ENCODE measurements at places on chromosomes 12 and 14.
A peak's percentile ranks its signal among the peaks of the same experiment; 100 is the strongest.

DNA sequence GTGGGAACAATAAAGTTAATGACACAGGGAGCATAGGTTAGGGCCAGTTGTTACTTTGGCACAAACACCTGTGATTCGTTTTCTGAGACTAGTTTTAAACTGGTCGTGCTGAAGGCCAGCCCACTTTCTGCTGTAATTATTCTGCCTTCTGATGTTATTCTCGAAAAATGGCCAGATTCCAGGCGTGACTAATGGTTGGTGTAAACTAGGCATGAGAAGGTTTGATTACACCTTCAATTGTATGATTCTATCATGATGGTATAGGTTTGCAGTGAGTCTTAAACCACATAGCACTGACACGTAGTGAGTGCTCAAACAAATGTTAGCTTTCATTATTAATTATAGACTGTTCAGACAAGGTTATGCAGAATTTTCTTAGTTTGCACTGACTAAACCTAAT, 39.0 kb downstream of the CKB start:
- no peak for DNase-seq

GRCh38 chr12:46744283-46744682, 81.5 kb downstream of the SLC38A4 start:
- DNase-seq: no peak

GRCh38 chr14:96592591-96593386, 90.6 kb downstream of the PAPOLA start:
- DNase-seq: peak; percentile 63

DNA sequence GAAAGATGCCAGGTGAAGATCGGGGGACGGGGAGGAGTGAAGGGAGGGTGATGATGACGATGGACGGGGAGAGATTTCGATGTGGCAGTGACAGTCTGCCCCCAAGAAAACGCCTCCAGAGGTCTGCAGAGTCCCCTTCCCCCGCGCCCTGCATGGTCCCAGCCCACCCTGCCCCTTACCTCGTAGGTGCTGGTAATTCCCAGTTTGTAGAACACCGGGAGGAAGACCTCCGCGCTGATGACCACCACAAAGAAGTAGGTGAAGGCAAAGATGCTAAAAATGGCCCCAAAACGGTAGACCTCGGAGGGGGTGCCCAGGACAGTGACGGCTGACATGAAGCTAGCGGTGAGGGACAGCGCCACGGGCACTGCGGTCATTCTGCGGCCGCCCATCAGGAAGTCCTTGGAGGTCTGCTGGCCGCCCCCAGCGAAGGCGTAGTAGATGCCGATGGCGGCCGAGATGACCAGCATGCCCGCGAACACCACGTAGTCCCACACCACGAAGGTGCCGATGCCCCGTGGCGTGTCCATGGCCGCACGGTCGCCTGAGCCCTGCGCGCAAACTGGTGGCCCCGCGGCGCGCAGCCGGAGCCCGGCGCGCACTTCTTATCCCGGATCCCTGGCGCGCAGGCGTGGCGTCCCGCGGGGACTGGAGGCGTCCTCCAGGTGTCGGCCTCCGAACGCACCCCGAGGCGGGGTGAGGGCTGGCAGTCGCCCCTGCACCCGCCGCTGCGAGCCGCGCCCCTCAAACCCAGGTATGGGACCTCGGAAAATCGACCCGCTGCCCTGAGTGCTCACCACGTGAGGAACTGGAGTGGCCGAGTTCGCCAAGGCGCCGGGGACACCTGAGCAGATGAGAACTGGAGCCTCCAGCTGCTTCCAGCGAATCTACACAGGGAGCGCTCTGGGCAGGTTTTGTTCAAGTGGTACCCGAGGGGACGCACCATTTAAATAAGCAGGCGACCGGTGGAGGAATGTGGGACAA, at the start of gene SLC5A8:
Gene SLC5A8, minus strand, starts transcription at position 920 of the 984 bp plus-strand sequence. Its CDS starts 390 bp downstream, at position 530.
- no peak for DNase-seq

DNA sequence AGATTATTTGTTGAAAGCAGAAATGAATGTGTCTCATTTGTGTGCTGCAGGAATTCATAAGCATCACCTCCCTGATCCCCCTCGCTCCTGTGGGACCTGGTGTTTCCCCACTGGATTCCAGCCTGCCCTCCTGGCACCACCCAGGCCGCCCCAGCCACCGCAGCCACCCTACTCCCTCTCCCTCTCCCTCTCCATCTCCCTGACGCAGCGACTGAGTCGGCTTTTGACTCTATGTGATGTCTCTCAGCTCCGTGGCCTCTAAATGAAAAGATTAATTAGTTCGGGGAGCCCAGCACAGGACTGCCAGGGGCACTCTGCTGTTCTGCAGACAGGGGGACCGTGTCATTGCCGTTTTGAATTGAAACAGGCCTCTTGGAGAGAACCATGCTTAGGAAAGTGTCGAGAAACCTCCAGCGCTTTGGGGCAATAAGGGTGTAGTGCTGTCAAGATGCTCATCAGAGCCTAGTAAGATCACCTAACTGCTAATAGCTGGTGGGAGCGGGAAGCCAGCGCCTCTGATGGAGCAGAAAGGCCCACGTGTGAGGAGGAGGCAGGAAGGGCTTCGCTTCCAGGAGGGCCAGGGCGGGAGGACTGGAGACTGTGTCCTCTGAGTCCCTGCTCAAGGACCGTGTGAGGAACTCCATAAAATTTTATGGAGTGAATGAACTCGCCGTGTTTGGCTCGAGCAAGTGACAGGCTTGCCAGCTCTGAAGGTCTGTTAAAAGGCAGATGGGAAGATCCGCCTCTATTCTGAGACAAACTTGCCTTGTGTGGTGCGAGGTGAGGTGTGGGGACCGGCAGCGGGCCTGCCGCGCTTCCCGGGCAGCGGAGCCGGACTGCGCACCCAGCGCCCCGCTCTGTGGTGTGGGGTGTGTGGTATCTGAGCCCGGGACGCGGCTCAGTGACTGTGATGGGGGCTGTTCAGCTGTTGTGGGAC, 157.4 kb upstream of the C14orf180 start:
- DNase-seq: peak; percentile 15

- DNase-seq: no peak
These were observed 174.0 kb upstream of the DIO2 start for GRCh38 chr14:80385336-80385735.

GRCh38 chr12:117427211-117427610, 65.8 kb upstream of the NOS1 start:
- no peak for DNase-seq

GRCh38 chr12:96241846-96242256, 47.7 kb downstream of the ELK3 start:
- DNase-seq: no peak

DNA sequence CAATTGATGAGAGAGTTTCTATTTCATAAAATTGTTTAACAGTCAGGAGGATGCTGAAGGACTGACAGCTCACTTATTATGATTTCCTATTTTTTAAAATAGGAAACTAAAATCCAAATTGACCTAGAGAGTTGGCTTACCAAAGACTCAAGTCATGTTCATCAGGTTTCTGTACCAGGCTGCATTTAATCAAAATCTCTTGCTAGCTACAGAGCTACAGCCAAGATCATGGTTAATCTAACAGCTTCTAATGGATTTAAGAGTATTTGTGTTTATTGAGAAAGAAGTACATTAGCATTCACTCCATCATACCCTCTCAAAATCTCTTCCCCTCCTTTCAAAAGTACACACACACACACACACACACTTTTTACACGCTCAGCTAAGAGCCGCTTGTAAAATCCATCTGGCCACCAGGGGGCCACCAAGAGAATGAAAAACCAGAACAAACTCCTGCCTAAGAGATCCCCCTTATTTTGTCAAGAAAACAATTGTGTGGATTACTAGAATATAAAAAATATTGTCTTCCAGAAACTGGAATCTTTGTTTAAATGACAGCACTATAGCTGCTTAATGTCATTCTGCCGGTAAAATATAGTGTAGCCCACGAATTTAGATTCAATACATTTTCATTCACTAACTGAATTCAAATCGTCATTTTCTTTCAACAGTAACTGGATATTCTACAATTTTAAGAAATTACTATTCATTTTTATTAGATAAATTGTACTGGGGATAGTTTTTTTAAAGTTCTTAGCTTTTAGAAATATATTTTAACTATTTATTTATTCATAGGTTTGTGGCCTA, 334.0 kb downstream of the BTG1 start:
- peak; percentile 70 for DNase-seq

DNA sequence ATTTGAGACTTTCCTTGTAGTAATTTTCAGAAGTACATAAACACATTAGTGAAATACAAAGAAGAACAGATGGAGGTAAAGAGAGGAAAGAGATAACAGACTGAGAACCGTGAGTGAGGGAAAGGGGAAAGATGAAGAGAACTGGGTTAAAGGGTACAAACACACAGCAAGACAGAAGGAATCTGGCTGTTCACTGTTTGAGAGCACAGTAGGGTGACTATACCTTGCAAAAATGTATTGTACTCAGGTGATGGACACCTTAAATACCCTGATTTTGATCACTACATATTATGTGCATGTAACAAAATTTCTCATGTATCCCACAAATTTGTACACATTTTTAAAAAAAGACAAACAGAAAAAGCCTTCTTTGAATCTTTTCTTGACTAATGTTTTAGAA, 2.7 kb upstream of the TRHDE start:
- no peak for DNase-seq

GRCh38 chr14:55505846-55506245, 65.4 kb upstream of the TBPL2 start:
- DNase-seq: no peak

DNA sequence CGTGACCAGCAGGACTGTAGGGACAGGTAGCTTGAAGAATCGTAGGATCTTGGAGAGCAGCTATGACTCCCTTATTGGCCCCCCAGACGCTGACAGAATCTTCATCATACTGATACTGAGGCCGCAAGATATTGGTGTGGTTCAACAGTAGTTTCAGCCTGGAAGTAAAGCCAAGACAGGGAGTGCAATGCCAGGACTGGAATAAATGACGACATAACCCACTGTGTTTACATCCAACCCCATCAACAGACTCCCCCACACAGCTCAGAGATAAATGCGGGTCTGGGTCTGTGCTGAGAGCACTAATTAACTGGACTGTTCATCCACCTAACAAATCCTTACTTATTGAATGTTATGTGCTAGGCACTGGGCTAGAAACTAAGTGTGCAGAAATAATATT, 16.6 kb downstream of the NOXRED1 start:
- peak; percentile 8 for DNase-seq

GRCh38 chr12:40648519-40648918, 43.7 kb upstream of the CNTN1 start:
- DNase-seq: no peak

DNA sequence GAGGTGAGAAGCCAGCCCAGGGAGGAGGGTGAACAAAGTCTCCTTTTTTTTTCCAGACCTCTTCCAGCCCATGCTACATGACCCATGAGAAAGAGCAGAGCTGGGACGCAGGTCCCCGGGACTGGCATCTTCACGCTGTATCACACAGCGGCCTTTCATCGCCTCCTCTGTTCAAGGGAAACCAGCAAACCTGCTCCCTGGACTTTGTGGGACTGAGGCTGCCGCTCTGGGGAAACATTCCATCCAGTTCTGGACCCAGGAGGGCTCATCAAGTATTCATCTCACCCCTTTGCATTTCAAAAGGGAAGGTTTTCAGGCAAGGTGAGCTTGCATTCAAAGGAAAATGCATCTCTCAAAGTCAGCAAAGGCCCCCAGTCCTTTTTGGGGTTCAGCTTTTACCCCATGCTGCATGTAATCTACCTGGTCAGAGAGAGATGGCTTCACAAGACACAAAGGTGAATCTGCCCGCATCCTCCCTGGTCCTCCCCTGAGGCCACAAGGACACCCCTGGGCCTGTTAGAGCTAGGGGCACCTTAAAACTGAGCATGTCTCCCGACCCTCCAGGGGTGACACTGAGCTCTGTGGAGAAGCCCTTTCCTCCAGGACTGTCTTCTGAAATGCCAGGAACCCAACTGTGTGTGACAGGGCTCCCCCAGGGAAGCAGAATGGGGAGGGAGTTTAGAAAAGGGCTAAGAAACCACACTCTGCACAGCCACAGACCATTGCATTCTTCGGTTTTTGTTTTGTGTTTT, 21.2 kb upstream of the MEG3 start:
- DNase-seq: no peak

- DNase-seq: no peak
These were observed 23.5 kb upstream of the PLEKHG3 start for GRCh38 chr14:64680714-64681065.

GRCh38 chr12:54956818-54957641, 27.5 kb downstream of the TESPA1 start:
- DNase-seq: no peak

- DNase-seq: no peak
These were observed 35.8 kb downstream of the FLVCR2 start for GRCh38 chr14:75614179-75614578.

- DNase-seq: peak; percentile 89
These were observed 14.1 kb upstream of the CDH24 start for GRCh38 chr14:23071244-23071920.

DNA sequence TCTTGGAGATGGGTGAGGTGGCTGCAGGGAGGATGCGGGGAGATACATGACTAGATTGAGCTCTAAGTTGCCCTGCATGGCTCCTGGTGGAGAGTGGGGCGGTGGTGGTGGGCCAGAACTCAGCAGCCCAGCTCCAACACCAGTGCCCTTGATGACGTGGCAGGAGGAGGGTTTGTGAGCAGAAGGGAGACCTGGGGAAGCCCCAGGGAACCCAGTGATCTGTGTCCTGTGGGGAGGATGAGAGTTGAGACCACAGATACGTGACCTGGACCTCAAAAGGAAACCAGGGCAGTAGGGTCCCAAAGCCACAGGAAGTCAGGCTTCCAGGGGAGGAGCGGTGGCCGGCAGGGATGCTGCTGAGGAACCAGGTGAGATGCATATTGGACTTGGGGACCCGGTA, 989.1 kb upstream of the TMEM132C start:
- no peak for DNase-seq

DNA sequence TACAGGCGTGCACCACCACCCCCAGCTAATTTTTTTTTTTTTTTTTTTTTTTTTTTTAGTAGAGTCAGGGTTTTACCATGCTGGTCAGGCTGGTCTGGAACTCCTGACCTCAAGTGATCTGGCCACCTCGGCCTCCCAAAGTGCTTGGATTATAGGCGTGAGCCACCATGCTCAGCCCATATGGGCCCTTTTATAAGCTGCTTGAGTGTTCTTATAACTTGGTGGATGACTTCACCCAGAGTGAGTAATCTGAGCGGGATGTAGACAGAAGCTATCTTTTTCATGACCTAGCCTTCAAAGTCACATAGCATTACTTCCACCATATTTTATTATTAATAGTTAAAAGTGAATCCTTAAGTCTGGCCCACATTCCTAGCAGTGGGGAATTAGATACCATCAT, 16.4 kb downstream of the BBOF1 start:
- DNase-seq: no peak

DNA sequence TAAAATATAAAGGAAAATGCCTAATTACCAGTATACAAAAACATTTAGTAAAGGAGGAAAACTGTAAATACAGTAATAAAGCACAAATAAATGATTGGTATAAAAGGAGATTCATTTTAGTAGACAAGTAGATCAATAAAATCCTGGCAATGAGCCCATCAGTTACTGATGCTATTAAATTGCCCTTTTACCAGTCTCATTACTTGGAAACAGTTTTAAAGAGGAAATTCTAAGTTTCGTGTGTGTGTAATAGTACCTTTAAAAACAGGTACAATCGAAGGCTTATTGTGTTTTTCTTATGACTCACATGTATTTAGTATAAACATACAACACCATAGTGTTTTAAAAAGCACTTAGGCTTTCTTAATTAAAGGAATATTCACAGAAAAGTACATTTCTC, 46.4 kb upstream of the SYT10 start:
- DNase-seq: no peak

GRCh38 chr12:105980533-105980932, 158.2 kb downstream of the NUAK1 start:
- no peak for DNase-seq

GRCh38 chr12:109793826-109794501, 39.2 kb downstream of the TRPV4 start:
- no peak for DNase-seq

- no peak for DNase-seq
These were observed 14.8 kb upstream of the PAX9 start for GRCh38 chr14:36646664-36647416.

Measured in BE2C (cell line).